Stimulated activated CD4-positive, alpha-beta T cell treated with anti-CD3 and anti-CD28 coated beads, Interleukin-12 subunit alpha, Interleukin-12 subunit beta, amount 100 ng/mL, for 48 hours (primary cell): ENCODE measurements at places on chromosomes 5 and 9.

- no peak for DNase-seq
These were observed 215.6 kb upstream of the DMAC1 start for GRCh38 chr9:8014997-8015682.

GRCh38 chr5:138022912-138023311 is 10.0 kb downstream of the FAM13B start:
- DNase-seq: no peak

- no peak for DNase-seq
These were observed 13.5 kb downstream of the RABGAP1 start for GRCh38 chr9:122954253-122954691.

DNA sequence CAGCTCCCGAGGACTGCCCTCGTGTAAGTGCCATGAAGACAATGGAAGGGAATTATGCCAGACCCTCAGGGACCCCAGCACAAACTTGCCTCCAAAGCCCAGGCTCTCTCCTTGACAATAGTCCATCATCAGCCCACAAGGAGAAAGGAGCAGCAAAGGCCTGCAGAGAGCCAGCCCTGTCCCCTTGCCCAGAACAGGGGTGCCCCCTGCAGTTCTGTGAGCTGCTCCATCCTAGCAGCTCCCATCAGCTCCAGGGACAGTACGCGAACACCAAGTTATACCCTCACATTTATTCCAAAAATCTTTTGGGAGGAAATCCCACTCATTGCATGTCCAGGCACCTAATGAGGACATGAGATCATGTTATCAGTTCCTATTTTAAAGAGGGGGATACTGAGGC is 11.1 kb downstream of the BARX1 start:
- DNase-seq: no peak

DNA sequence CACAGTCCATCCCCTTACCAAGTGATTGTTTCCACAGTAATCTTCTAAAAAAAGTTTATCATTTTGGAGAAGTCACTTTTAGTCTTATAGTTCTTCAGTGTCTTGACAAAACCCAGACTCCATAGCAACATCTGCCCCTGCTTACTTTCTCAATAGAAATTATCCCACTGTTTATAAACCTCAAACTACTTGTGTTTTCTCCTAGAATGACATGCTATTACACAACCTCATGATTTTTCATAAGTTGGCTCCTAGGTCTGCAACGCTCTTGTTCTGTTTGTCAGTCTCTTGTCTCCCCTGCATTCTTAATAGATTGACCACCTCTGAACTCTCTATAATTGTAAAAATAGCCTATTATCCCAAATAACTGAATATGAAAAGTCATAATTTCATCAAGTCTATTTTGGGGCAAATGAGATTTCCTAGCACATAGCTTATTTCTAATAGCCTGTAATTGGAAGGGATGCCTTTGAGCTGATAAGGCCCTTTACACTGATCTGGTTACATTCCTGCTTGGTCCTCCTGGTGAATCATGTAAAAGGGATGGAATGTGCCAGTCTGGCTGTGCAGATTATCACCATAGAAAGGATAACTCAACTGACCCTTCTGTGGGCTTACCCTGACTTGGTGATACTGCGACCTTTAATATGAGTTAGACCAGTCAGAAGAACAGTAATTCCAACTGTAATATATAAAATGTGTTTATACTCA is 69.6 kb downstream of the CHSY3 start:
- no peak for DNase-seq
